ENCODE measurements at places on chromosomes 2 and 18. TPM values are rescaled to one million over a fixed set of nuclear protein-coding genes. Genes with fewer than 3 reads are reported as not detected.
A peak's percentile ranks its signal among the peaks of the same experiment; 100 is the strongest.

Gene IL18RAP
- total RNA-seq: not detected

DNA sequence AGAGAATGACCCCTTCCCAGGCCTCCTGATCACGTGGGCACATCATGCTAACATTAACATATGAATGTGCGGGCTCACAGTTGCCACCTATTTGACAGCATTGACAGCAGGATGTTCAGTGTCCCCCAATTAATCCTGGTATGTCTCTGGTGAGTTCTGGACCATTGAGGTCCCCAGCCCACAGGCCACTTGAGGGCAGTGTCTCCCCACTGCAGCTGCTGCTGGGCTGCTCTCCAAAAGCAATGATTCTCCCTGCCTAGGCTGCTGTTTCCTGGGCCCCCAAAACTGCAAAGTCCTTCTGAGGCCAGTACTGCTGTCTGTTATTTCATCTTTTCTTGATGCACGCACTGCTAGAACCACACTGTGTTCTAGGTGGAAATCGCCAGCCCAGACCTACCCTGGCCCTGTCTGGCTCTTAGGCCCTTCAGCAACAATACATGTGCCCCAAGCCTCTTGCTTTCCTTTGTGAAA is 52.7 kb upstream of the MAPK4 start:
- no peak for DNase-seq

GRCh38 chr18:49016648-49017539 is 66.1 kb upstream of the SMAD7 start:
- peak; percentile 96 for DNase-seq

DNA sequence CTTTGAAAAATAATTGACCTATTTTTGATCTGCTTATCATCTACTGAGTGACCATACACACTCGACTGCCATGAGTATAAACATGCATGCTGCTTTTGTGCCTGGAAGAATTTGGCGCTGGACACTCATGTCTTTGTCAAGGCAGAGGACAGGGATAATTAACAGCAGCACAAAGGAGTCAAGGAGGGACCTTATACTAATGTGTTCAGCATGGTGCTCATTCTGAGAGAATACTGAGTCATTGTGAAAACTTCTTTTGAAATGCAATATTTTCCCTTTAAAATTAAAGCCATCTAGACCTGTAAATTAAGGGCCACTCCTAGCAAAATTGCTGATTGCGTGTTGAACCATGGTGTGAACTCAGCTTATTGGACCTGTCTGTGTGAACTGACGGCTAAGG is 116.3 kb downstream of the ZNF532 start:
- no peak for DNase-seq

Gene ALPP
- total RNA-seq: 0.45 TPM

Measured in SJSA1 (cell line).